HS-27A (cell line): ENCODE measurements at places on chromosomes 2 and 18.

- DNase-seq = no peak
Observed at GRCh38 chr18:57666818-57667497, 45.3 kb upstream of the NARS1 start.

DNA sequence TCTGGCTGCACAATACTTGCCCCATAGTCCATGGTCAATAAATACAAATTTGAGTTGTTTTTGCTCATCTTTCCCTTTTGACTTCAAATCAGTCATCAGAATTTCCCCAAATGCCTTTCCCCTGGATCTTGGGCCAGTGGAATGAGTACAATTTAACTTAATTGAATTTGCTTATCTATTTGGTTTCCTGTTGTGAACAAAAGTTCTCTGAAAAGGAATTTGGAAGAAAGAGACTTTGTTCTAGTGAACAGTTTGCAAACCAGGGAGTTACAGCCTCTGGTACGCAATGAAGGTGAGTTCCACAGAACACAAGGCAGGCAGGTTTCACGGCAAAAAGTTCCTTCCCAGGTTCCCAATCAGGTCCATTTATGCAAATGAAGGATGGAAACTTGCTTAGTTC lies 1.2 kb upstream of the UGT1A1 start:
- no peak for DNase-seq

DNA sequence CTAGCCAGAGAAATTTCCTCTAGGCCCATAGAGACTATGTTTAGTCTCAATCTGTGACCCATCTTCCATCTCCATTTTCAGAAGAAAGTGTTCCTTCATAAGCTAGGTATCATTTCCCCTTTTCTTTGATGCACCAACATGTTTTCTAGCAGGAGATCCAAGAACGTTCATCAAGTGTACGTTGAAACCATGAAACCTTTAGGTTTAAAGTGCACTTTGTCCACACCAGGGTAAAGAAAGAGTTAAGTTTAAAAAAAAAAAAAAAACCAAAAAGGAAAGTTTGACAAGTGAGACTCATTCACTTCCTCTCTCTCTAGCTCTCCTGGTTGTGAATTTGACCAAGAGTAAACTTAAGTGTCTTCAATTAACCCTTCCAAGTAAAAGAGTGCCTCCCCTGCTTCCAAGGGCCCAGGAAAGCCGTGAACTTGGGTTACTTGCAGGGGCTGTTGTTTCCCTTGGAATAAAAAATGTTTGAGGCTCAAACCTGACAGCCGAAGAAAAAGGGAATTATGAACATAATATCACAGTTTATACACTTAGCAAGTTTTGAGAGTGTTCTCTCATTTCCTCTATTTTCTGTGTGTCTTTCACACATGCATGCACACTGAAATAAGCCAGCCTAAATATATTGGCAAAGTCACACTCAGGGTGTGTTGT lies 56.7 kb downstream of the LBH start:
- no peak for DNase-seq

GRCh38 chr18:74876630-74877243 lies 279.1 kb downstream of the ZNF407 start:
- no peak for DNase-seq

GRCh38 chr18:63523660-63524059 lies 18.5 kb upstream of the SERPINB12 start:
- DNase-seq = no peak

DNA sequence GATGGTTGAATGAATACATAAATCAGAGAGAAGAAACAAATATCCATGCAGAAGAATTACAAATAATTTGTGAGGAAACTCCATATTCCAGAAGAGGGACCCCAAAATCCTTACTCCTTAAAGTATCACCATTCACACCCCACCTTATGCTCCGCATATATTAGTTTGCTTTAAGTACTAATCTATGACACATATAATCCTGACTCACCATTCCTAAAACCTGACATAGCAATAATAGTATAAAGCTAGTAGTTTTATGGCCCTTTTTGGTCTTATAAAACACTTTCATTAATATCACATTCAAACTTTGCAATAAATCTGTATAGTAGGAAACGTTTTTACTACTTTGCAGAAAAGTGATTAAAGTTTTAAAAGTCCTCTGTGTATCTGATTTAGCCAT lies 719.0 kb upstream of the SLC39A10 start:
- no peak for DNase-seq

- DNase-seq = no peak
Observed at GRCh38 chr2:207156451-207157161, 9.1 kb downstream of the KLF7 start.

DNA sequence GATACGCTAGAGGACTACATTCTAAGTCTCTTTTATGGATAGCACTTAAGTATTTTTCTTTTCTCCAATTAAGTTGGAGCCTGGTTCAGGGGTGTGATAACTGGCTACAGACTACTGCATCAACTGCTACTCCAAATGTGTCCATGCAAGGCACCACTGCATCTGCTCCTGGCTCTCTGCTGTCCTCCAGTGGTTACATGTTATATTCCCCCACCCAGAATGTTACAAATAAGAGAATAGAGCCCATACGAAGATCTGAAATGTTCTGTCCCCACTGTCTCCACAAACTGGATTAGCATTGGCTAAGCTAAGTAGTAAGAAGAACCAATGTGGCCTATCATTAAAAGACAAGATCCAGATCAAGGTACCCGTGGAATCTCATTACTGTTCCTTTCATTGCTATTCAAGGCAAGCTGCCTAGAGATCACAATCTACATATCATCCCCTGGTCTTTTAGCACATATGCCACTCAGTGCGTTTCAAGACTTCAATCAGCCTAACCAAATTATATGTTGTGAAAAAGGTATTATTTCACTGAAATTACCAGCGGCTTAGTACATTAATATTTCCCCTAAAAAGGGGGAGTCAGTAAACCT lies 308.3 kb upstream of the SLC8A1 start:
- no peak for DNase-seq

DNA sequence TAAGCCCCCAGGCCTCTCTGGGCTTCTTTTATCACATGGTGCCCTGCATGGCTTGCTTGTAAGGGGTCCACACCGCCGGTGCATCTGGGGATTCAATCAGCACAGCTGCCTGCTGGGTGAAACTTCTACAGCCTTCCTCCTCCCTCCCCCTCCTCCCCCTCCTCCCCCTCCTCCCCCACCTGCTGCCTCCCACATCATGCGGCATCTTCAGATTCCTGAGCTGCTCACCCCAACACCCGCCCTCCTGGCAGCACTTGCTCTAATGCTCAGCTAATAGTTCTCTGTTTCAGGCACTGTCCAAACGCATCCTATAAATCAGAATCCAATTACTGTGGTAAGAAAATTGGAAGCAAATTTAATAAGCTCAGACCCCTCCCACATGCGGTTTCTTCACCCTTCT lies 150.7 kb downstream of the GALNT14 start:
- no peak for DNase-seq

- DNase-seq = no peak
Observed at GRCh38 chr2:222828572-222828971, 32.3 kb upstream of the ACSL3 start.

DNA sequence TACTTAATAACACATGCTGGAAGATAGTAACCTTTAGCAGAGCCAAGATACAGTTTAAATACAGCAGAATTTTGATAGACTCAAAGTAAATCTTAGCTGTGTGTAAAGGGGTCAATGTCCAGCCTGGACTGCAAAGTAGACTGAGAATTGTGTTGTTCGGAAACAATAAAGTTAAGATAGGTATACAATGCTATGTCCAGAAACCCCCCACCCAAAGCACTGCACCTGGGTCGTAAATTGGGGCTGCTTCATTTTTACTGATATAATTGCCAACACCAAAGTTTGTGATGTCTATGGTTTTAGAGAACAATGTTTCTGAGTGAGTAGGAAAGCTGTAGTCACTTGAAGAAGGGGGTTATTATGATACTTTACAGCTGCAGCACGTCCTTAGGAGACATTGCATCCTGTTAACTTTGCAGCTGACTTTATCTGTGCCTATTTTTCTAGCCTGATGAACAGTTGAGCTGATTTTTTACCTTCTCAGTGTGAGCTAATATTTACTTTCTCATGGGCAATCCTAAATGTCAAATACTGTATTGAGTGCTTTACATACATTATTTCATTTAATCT lies 4.3 kb upstream of the NCOA1 start:
- no peak for DNase-seq

GRCh38 chr2:198242093-198242492 lies 437.7 kb downstream of the PLCL1 start:
- DNase-seq = no peak

DNA sequence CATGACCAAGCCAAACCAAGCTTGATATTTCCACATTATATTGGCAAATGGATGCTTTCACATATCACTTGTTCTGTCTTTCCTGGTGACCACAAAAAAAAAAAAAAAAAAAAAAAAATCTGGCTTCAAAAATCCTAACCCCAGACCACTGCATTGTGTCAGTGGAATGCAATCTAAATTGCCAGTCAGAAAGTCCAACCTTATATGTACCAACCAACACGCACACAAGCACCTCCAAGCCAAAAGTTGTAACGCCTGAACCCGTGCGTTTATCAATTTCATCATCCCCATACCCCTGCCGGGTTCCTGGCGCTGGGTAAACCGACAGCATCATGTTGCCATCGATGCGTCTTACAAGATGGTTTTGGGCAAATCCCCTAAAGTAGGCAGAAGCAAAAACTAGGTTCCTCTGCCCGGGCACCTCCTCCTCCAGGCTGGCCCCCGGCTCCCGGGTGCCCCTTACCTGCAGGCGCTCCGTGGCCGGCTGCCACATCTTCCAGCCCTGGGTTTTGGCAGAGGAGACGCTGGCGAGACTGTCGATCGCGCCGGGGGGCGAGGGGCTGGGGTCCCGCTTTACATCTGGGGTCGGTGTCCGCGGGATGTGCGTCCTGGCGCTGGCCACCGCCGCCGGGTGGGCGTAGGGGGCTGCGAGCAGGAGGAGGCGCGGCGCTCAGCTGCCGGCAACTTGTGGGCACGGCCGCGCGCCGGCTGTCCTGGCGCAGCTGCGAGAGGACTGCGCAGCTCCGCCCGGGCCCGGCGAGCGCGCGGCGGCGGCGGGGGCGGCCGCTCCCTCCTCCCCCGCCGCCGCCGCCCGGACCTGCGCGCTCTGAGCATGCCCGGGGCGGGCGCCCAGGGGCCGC lies at the start of gene PID1:
Gene PID1, minus strand, starts transcription at position 737 of the 860 bp plus-strand sequence. Its CDS starts 244 bp downstream, at position 493.
- no peak for DNase-seq

GRCh38 chr2:239245872-239246721 lies 154.7 kb downstream of the HDAC4 start:
- no peak for DNase-seq

- no peak for DNase-seq
Observed at GRCh38 chr2:53787614-53788289, 908 bp downstream of the ERLEC1 start.

DNA sequence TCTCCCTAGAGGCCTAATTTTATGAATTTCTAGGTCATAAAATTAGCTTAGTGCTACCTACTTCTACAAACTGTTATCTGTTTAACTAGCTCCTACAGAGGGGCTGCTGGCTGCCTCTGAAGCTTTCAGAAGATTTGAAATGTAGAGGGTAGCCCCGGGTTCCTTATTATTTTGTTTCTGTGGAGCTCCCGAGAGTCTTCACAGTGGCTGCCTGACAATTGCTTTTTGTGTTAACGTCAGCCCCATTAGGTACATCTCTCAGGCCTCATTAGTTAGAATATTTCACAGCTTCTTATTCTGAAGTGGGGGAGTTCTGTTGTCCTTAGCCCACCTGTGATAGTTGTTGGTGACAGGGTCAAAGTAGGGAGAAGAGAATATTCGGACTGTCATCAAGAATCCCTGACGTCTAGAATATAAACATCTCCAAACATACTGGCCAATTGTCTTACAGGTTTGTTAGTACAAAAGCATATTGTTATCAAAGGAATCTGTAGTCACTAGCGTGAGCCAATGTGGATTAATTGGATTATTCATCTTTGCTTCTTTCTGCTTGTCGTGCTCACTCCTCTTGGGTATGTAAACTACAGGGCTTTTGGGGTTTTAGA lies 77.5 kb downstream of the DIS3L2 start:
- DNase-seq = no peak

GRCh38 chr2:181655519-181655918 lies 1.4 kb downstream of the CERKL start:
- DNase-seq = no peak

- DNase-seq = no peak
Observed at GRCh38 chr18:29041976-29042375, 865.0 kb upstream of the CDH2 start.

DNA sequence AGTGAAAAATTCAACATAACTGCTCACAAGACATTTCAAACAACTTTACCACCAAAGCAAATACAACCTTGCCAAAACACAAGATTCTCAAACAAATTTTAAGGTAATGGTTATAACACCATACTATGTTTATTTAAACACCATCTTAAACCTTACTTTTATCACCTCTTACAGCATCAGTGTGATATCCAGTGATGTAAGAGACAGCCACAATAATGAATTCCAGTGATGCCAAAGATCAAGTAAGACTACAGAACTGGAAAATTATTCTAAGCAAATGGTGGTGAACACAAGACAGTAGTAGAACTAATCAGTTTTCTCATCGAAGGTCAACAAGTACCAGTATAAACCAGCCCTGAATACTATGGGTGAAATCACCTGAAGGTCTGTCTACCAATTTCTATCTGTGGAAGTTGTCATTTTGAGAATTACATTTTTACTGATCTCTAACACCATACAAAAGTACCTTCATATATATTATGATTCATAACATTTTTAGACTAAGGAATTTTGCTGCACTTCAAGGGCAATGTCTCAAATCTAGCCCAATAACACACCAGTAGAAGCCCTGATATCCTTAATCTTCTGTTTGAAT lies 146.2 kb downstream of the RBMS1 start:
- no peak for DNase-seq

DNA sequence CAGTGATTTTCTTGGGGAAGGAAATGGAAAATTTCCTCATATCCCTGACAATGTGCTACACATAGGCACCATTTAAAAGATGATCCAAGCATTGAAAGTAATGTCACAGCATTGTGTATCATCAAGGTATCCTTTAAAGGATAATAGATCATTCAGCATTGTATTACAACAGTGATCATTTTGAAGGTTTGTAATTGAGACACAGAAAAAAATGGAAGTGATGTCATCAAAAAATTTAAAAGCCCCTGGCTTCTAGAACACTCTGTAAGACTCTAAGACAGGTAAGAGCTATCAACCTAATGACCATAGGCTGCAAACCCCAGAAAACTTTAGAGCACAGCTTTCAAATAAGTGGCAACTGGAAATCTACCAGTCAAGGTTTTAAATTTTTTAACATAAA lies 271.4 kb downstream of the ETAA1 start:
- no peak for DNase-seq

GRCh38 chr2:23617811-23618215 lies 232.8 kb downstream of the KLHL29 start:
- DNase-seq = no peak

GRCh38 chr2:69464575-69464974 lies 27.3 kb upstream of the NFU1 start:
- no peak for DNase-seq
